Panc1 (cell line): ENCODE measurements at places on chromosomes 13 and 19. TPM values are rescaled to one million over a fixed set of nuclear protein-coding genes. Genes with fewer than 3 reads are reported as not detected.

- H3K4me1 ChIP-seq = no peaks in the 10 kb centered on the region
- no peak overlapping the region for H3K4me3 ChIP-seq
- no peaks in the 10 kb centered on the region for H3K27me3 ChIP-seq
- H3K27ac ChIP-seq = no peak overlapping the region
- peak; percentile 85 for DNase-seq
Measured at GRCh38 chr19:35693835-35694599, 10.3 kb upstream of the ZBTB32 start.

DNA sequence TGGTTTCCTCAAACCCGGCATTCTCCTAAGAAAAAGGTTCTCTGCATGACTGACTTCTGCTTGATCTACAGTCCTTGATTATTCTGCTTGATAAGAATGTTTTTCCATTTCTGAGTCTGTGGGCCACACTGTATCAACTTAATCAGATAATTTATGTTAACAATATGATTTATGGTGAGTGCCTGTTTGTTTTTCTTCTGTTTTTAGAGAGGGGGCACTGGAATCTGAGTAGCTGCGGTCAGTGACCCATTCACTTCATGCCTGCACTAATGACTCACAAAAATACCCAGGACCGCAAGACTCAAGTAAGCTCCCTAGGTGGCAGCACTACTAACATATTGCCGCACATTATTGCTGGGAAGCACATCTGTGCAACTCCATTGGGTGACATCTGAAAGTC, 542.3 kb upstream of the ATXN8OS start:
- no peaks in the 10 kb centered on the region for H3K4me1 ChIP-seq
- no peaks in the 10 kb centered on the region for H3K27me3 ChIP-seq
- no peak overlapping the region for H3K4me3 ChIP-seq
- H3K36me3 ChIP-seq = no peaks in the 10 kb centered on the region

GRCh38 chr19:39428283-39429112, 7.3 kb downstream of the RPS16 start:
- H3K36me3 ChIP-seq = peaks cover 24% of the 10 kb centered on the region
- peaks cover 75% of the 10 kb centered on the region for H3K4me1 ChIP-seq
- DNase-seq = peak; percentile 92
- peak overlapping the region; percentile 17 for H3K4me3 ChIP-seq
- H3K27me3 ChIP-seq = no peaks in the 10 kb centered on the region

DNA sequence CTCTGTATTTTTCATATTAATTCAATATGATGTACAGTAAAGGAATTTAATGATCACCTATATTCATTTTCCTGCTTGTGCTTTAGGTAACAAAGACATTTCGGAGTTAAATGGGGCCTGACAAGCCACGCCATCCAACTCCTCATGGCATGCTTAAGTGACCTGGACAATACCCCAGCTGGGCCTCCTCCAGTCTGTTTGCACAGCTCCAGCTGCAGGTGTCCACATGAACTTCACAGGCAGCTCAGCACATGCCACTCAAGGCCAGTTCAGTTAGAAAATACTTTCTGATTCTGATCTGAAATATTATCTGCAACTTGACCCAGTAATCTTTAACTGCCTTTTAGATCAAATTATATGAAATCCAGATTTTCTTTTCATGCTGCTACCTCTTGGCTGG, 89.6 kb upstream of the SLC15A1 start:
- H3K4me1 ChIP-seq = no peaks in the 10 kb centered on the region
- no peak overlapping the region for H3K27ac ChIP-seq
- no peaks in the 10 kb centered on the region for H3K36me3 ChIP-seq
- H3K27me3 ChIP-seq = no peaks in the 10 kb centered on the region
- no peak overlapping the region for H3K4me3 ChIP-seq

The KIR2DL3 gene
- total RNA-seq = not detected

The DHRS12 gene
- 10.7 TPM for total RNA-seq

The ARHGAP33 gene
- total RNA-seq = 35.8 TPM
